ENCODE measurements at places on chromosomes 6 and 20. TPM values are rescaled to one million over a fixed set of nuclear protein-coding genes. Genes with fewer than 3 reads are reported as not detected.

- no peak for DNase-seq
- H3K4me1 ChIP-seq, result no peaks in the 10 kb centered on the region
- no peak overlapping the region for H3K4me3 ChIP-seq
- H3K27ac ChIP-seq, result no peak overlapping the region
- H3K27me3 ChIP-seq, result no peaks in the 10 kb centered on the region
- H3K36me3 ChIP-seq, result no peaks in the 10 kb centered on the region
Measured at GRCh38 chr6:98581705-98582104, 252.7 kb upstream of the POU3F2 start.

DNA sequence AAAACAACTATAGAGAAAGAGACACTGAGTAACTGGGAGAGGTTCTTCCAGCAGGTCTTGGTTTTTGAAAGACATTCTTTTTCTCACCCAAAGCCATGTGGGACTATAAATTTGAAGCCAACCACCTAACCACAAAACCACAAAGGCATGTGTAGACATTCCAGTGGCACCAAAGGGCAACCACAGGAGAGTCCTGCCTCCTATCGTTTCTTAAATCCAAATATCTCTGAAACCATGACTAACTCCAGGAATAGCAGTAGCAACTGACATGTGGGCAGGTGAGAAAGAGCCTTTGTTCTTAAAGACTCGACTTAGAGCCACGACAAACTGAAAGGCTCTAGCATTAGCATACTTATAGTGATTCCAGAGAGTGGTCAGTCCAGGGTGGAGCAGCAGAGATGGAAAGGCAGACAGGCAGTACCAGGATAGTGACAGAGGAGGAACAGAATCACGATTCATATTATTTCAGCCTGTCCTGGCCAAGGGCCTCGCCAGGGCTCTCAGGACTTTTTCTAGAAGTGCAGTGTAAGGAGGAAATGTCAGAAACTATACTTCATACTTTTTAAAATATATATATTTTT is 9.4 kb upstream of the COL9A1 start:
- no peak overlapping the region for H3K4me3 ChIP-seq
- no peaks in the 10 kb centered on the region for H3K36me3 ChIP-seq
- H3K4me1 ChIP-seq, result no peaks in the 10 kb centered on the region
- no peak for DNase-seq
- no peak overlapping the region for H3K27ac ChIP-seq

- no peak overlapping the region for H3K4me3 ChIP-seq
- H3K27ac ChIP-seq, result no peak overlapping the region
- H3K27me3 ChIP-seq, result no peaks in the 10 kb centered on the region
- no peak for DNase-seq
Measured at GRCh38 chr6:29675561-29675960, 5.4 kb downstream of the ZFP57 start.

DNA sequence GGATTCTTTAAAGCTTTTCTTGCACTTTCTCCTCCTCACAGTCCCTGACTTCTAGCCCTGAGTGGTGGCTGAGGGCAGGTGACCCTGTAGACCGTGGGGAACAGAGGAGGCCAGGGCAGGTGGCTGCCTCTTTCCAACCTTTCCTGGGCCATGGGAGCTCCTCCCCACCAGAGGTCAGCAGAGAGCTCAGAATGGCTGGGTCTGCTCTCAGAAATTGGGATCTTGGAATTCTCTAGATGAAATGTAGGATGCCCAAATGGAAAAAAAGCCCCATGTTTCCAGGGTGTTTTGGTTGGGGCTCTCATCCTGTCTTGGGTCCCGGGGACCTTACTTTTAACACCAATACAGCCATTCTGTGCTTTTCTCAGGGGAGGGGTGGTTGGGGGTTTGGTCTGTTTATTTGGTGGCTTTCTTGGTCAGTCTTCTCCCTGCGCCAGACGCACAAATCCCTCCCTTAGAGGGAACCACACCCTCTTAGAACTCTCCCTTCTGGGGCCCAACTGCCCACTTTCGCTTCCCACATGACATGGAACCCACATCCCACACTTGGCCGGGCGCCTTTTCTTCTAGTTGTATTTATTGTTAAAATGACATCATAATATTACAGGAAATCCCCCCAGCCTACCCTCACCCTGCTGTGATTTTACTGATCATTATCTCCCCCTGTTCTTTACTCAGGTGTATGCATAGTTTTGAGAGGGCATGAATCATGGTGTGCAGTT is 17.9 kb downstream of the GNAS start:
- peaks cover 3% of the 10 kb centered on the region for H3K4me1 ChIP-seq
- H3K4me3 ChIP-seq, result no peak overlapping the region
- H3K27me3 ChIP-seq, result no peaks in the 10 kb centered on the region
- DNase-seq, result peak; percentile 79

The MICB gene
- total RNA-seq, result 3.0 TPM

The PDYN gene
- total RNA-seq, result not detected

- H3K36me3 ChIP-seq, result no peaks in the 10 kb centered on the region
- no peak overlapping the region for H3K4me3 ChIP-seq
- peak; percentile 67 for DNase-seq
- H3K4me1 ChIP-seq, result peaks cover 14% of the 10 kb centered on the region
- no peaks in the 10 kb centered on the region for H3K27me3 ChIP-seq
Measured at GRCh38 chr6:112237595-112237994, 16.8 kb downstream of the LAMA4 start.

The C20orf144 gene
- 0.32 TPM for total RNA-seq

The ESR1 gene
- total RNA-seq, result 5.8 TPM

DNA sequence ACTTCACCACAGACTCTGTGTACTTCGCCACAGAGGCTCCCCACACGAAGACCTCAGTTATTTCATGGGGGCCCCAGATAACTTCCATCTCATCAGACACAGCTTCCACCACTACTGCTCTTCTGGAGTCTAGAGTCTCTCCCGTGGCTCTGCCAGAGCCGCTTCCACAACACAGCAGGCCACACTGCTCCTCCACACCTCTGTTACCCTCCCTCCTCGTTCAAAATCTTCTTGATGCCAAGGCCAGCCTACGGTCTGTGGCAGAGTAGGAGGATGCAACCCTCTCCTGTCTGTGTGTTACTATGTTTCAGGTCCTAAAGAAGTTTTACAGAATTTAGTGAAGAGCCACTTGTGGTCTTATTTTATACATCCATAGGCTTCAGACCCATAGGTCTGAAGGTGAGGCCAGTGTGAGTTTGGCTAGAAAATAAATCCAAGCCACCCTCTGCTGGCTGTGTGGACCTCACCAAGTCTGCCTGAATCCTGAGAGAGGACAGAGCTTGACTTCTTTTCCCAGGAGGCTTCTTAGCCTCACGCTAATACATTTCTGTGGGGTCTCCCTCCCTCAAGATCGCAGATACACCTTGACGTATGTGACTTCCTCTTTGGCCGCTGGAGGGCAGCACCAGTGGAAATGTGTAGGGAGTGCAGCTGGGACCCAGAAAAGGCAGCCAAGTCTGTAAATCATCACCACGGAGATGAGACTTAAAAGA is 197.7 kb downstream of the FAXC start:
- no peaks in the 10 kb centered on the region for H3K4me1 ChIP-seq
- H3K36me3 ChIP-seq, result no peaks in the 10 kb centered on the region
- no peaks in the 10 kb centered on the region for H3K27me3 ChIP-seq
- H3K4me3 ChIP-seq, result no peak overlapping the region
- DNase-seq, result peak; percentile 21

- no peaks in the 10 kb centered on the region for H3K4me1 ChIP-seq
- no peak overlapping the region for H3K27ac ChIP-seq
- no peaks in the 10 kb centered on the region for H3K27me3 ChIP-seq
- no peak for DNase-seq
- no peaks in the 10 kb centered on the region for H3K36me3 ChIP-seq
- no peak overlapping the region for H3K4me3 ChIP-seq
Measured at GRCh38 chr20:11166712-11167111, 492.9 kb upstream of the JAG1 start.

DNA sequence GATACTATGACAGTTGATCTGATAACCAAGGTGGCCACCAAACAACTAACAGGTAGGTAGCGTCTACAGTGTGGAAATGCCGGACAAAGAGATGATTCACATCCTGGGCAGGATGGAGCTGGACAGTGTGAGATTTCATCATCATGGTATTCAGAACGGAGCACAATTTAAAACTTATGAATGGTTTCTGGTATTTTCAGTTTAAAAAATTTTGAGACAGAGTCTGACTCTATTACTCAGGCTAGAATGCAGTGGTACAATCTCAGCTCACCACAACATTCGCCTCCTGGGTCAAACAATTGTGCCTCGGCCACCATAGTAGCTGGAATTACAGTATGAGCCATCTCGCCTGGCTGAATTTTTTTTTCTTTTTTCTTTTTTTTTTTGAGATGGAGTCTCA is 43.8 kb downstream of the CEP57L1 start:
- H3K27ac ChIP-seq, result no peak overlapping the region
- no peak for DNase-seq
- H3K27me3 ChIP-seq, result no peaks in the 10 kb centered on the region
- no peak overlapping the region for H3K4me3 ChIP-seq

- H3K27me3 ChIP-seq, result no peaks in the 10 kb centered on the region
- H3K4me1 ChIP-seq, result no peaks in the 10 kb centered on the region
- no peaks in the 10 kb centered on the region for H3K36me3 ChIP-seq
Measured at GRCh38 chr6:81253821-81254220, 498.7 kb downstream of the TENT5A start.

The C20orf202 gene
- 0.95 TPM for total RNA-seq

DNA sequence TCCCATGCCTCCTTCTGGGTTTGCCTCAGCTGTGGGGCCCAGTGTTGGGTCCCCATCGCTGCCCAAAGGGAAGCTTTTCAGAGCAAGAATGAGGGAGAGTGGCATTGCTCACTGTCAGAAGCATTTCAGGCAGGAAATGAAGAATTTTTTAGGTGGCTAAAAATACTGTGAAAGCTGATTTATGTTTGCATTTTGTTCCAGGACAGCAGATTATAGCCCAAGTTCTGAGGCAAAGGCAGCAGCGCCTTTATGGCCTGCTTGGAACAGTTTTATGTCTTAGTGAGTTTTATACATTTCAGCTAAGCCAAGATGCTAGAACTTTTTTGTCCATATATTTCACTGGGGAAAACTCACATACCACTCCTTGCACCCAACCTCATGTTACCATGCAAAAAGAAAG is 4.3 kb upstream of the CCDC167 start:
- H3K27me3 ChIP-seq, result no peaks in the 10 kb centered on the region
- no peak for DNase-seq
- no peaks in the 10 kb centered on the region for H3K36me3 ChIP-seq
- H3K27ac ChIP-seq, result no peak overlapping the region

GRCh38 chr20:63864545-63864977 is 509 bp upstream of the TPD52L2 start:
- H3K4me3 ChIP-seq, result no peak overlapping the region
- H3K36me3 ChIP-seq, result no peaks in the 10 kb centered on the region
- DNase-seq, result no peak
- H3K27me3 ChIP-seq, result no peaks in the 10 kb centered on the region

DNA sequence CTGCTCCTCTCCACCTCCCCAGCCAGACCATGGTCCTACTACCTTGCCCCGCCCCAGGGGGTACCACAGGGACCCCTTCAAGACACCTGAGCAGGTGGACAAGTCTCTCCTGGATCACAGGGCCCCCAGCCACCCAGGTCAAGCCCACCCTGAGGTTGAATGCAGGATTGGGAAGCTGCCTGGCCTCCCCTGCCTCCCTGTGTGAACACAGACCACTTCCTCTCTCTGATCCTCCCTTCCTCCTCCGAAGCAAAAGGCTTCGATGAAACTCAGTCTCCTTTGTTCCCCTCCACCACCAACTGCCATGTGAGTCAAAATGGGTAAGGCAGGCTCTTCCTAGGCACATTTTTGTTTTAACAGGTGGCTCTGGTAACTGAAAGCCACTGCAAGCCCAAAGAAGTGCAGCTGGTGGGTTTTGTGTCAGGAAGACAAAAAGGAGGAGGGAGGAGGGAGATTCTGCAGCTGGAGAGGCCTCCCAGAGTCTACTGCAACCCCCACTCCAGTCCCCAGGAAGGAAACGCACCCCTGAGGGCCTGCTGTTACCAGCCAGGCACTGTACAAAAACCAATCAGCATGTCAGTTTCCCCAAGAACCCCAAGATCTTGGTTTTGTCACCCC is 5.4 kb downstream of the ADA start:
- H3K4me1 ChIP-seq, result peaks cover 30% of the 10 kb centered on the region
- peak overlapping the region; percentile 63 for H3K27ac ChIP-seq
- DNase-seq, result no peak

The SLC22A16 gene
- total RNA-seq, result not detected

- peak overlapping the region; percentile 93 for H3K27ac ChIP-seq
- H3K27me3 ChIP-seq, result no peaks in the 10 kb centered on the region
- no peaks in the 10 kb centered on the region for H3K36me3 ChIP-seq
- peaks cover 8% of the 10 kb centered on the region for H3K4me1 ChIP-seq
- peak; percentile 83 for DNase-seq
- peak overlapping the region; percentile 39 for H3K4me3 ChIP-seq
Measured at GRCh38 chr6:152380993-152381898, 255.9 kb downstream of the SYNE1 start.

The PI3 gene
- not detected for total RNA-seq

- no peak overlapping the region for H3K4me3 ChIP-seq
- no peak for DNase-seq
- H3K36me3 ChIP-seq, result no peaks in the 10 kb centered on the region
- H3K27ac ChIP-seq, result no peak overlapping the region
- H3K27me3 ChIP-seq, result no peaks in the 10 kb centered on the region
Measured at GRCh38 chr6:95946906-95947305, 68.9 kb upstream of the FUT9 start.

GRCh38 chr6:169162249-169162648 is 91.4 kb downstream of the THBS2 start:
- DNase-seq, result no peak
- H3K36me3 ChIP-seq, result no peaks in the 10 kb centered on the region
- no peak overlapping the region for H3K4me3 ChIP-seq
- no peak overlapping the region for H3K27ac ChIP-seq
- no peaks in the 10 kb centered on the region for H3K27me3 ChIP-seq

The LAMA5 gene
- 85.9 TPM for total RNA-seq

The EPPIN gene
- total RNA-seq, result not detected

- DNase-seq, result no peak
- no peak overlapping the region for H3K27ac ChIP-seq
- H3K4me3 ChIP-seq, result no peak overlapping the region
- H3K4me1 ChIP-seq, result no peaks in the 10 kb centered on the region
- H3K27me3 ChIP-seq, result no peaks in the 10 kb centered on the region
- no peaks in the 10 kb centered on the region for H3K36me3 ChIP-seq
Measured at GRCh38 chr6:150937132-150937906, 71.8 kb downstream of the MTHFD1L start.

DNA sequence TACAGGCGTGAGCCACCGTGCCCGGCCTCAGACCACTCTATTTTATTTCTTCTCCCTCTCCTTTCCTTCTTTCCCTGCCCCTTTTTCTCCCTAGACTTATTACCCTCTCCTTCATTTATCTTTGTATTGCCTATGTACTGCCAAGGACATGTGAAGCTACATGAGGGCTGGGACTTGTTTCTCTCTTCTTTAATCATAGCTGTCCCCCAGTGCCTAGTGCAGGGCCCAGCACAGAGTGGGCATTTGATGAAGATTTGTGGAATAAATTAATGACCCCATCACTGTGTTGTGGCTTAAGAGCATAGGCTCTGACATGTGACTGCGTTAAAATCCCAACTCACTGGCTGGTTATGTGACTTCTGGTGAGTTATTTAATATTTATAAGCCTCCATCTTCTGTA is 6.0 kb downstream of the DOK5 start:
- peaks cover 21% of the 10 kb centered on the region for H3K27me3 ChIP-seq
- H3K4me1 ChIP-seq, result no peaks in the 10 kb centered on the region
- no peak for DNase-seq
- no peak overlapping the region for H3K27ac ChIP-seq

Data from adrenal gland (tissue), 19 donors.